ENCODE measurements at places on chromosomes 13 and 19. TPM values are rescaled to one million over a fixed set of nuclear protein-coding genes. Genes with fewer than 3 reads are reported as not detected.

Gene URAD
- total RNA-seq, result not detected

DNA sequence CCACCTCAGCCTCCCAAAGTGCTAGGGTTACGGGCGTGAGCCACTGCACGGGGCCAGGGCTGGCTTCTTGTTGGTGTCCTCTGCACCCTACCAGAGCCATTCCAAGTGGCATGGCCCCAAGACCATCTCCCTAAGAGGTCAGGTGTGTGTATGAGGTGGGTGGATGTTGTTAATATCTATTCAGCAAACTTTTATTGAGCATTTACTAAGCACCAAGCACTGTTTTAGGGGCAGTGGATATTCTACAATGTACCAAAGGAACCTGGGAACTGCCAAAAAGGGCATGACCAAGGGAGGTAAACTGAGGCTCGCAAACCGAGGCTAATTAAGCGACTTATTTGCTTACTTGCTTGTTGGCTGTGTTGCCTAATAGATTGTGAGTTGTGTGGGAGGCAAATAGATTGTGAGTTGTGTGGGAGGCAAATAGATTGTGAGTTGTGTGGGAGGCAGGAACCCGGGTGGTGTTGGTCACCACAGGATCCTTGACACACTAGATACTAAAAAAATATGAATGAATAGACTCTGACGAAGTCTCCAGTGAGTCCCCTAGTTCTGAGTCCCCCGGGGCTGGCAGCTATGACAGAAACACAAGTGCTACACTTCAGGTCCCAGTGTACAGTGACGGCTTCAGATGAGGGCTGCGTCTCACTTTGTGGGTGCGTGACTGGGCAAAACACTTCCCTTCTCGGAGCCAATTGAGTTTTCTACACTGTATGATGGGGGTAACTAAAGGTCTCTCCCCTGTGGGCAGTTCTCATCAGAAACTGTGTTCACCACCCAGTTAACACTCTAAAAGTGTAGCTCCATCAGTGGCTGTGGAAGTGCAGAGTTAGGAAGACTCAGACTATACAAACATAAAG lies 5.0 kb upstream of the BICRA start:
- no peak for DNase-seq

Gene DBP
- 0.72 TPM for total RNA-seq

- no peak for DNase-seq
These were observed 4.2 kb downstream of the LIPE start for GRCh38 chr19:42422901-42423461.

DNA sequence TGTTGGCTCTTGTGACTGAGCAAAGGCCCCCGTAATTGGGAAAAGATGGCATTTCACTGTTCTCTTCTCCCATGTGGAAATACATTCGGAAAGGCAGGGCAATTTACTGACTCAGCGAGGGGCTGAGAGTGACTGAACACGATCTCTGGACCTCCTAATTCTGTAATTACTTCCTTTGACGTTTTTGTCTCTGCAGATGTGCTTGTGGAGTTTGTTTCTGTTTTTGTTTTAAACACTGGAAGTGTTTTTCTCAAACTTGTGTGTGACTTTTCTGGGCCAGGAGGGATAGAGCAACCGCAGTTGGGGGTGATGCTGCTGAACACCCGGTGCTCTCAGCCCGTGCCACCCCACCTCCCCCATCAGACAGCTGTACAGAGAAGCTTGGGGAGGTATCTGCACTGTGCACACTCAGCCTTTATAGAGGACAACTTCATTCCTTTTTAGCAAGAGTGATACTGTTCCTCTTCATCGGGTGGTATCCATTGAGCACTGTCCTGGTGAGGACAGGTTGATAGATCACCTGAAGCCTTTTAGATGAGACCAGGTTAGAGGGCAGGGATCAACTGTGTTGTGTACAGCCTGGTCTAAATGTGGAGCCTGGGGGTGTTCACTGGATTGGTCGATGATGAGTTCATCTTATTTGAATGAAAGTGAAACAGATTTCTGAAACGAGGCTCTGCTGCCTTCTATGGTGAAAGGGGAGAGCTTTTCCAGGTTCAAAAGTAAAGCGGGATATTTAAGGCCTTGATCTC lies 117.4 kb downstream of the ESD start:
- peak; percentile 79 for DNase-seq

GRCh38 chr13:92317066-92317465 lies 909.5 kb upstream of the GPC6 start:
- DNase-seq, result peak; percentile 3

Gene ZNF135
- 8.9 TPM for total RNA-seq
